ENCODE measurements at places on chromosomes 2 and 18.

GRCh38 chr2:175203621-175204496 lies 22.3 kb upstream of the ATP5MC3 start:
- DNase-seq, result peak; percentile 93

DNA sequence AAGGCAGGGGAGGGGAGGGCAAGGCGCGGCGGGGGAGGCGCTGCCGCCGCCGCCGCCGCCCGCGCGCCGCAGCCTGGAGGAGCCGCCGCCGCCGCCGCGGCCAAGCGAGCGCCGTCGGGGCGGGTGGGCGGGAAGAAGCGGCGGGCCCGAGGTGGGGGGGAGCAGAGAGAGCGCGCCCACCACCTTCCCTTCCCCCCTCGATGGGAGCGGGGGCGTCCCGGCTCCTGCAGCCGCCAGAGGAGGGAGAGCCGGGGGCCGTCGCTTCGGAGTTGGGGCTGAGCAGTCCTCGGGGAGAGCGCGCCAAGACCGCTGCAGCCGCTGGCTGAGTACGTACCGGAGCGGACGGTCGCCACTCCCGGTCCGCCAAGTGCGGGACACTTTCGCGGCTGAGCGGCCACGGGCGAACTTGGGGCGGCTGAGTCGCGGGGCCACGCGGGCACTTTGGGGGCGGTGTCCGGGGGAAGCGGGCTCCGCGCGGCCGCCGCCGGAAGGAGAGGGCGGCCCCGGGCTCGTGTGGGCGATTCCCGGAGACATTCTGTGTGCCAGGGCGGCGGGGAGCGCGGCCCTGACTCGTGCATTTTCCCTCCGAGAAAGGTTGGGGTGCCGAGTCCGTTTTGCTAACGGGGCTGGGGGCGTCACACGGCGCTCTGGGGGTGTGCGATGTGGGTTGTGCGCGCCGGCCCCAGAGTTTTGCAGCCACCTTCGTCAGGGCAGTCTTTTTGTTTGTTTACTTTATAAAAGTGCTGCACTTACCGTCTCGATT lies at the start of gene NAB1:
Gene NAB1, plus strand, starts transcription at position 49 of the 763 bp plus-strand sequence. CDS start 10,094 bp downstream, outside the sequence.
- DNase-seq, result peak; percentile 69

DNA sequence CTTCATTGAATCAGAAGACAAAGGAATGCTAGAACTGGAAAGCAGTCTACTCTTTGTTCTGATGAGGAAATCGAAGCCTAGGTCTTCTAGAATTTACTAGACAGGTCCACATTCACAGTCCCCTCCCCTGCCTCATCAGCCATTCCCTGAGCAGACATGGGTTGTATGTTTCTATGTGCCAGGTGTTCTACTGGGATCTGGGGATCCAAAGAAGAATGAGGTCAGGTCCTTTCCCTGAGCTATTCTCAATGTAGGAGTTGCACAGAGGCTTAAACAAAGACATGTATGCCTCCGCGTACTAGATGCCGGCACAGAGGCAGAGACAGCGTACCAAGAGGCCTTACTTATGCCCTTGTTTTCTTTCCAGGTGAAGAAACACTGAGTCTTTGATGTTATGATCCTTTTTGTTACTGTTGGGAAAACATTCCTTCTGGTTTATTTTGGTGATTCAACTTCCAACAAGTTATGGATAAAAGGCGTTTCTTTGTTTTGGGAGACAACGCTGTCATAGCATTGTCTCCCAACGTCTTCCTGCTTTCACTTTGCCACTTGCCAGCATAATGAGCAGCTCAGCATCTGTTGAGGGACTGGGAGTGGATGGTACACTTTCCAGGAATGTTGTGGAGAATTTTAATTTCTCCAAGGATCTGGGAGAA lies 174.4 kb downstream of the ALPK2 start:
- DNase-seq, result no peak

DNA sequence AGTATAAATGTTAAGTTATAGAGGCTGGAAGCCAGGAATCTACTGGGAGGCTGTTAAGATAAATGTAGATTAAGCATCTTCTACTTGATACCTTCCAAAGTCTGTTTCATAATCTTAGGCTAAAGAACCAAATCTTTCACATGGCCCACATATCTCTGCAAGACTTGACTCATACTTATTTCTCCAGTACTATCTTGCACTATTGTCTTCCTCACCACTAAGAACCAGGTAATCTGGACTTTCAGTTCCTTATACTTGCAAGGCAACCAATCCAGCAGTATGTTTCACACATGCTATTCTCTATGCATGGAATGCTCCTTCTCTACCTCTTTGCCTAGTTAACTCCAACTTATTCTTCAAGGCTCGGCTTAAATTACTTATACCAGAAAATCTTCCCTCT lies 62.2 kb downstream of the RBMS1 start:
- no peak for DNase-seq

DNA sequence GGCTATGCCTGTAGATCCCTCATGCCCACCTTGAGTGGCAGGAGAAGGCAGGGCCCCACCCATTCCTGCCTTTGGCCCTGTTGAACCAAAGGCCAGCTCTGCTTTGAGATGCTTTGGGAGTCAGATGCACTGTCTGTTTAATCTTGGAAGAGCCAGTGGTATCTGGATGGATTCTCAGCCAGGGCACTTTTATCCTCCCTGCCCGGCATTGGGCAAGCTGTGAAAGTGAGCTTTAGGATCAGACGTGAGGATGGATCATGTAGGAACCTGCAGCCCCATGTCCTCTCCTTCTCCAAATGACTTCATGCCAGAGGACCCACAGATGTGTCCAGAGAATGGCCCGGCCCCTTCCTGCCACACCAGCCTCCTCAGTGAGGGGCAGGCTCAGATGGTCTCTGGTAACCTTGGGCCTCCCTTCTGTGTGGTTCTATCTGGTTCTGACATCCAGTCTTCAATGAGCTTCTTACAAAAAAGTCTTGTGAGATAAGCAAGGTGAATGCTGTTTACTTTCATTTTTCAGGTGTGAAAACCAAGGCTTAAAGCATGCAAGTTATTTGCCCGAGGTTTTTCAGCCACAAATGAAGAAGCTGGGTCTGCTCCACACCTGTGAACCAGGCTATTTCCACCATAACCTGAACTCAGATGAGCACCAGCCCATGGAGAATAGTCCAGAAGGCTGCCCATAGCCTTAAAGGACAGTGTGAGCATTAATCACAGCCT lies 123.8 kb downstream of the KCTD1 start:
- DNase-seq, result no peak

GRCh38 chr2:80338794-80339193 lies 34.2 kb upstream of the LRRTM1 start:
- no peak for DNase-seq

DNA sequence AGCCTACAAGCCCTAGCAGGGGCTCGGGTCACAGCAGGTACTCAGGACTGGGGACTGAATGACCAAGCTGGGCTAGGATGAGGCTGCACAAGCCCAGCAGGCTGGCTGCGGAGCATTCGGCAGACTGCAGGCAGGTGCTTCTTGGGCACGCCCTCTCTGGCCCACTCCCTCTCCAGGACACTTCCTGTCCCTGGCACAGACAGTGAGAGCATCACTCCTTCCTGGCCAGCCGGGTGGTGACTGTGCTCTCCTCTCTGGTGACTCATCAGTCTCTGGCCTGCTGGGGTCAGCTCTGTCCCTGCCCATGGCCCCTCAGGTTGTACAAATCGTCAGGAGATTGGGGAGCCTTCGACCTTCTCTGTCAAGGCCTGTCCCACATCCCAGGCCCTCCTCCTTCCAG lies 22.5 kb downstream of the C1QL2 start:
- DNase-seq, result peak; percentile 66

DNA sequence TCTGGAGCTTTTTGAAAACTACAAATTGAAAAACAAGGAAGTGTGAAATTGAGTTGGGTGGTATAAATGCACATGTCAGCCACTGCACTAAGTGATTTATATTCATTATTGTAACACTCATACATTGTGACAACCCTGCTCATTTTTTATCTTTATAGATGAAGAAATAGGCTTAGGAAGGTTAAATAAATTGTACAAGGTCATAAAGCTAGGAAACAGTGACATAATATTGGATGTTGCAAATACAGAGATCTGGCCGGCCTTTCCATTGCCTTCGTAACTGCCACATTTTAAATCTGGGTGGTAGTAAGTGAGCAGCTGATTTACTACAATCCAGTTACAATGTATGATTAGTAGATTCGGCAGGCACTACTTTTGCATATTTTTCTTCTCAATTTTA lies 76.6 kb upstream of the LPIN2 start:
- no peak for DNase-seq

DNA sequence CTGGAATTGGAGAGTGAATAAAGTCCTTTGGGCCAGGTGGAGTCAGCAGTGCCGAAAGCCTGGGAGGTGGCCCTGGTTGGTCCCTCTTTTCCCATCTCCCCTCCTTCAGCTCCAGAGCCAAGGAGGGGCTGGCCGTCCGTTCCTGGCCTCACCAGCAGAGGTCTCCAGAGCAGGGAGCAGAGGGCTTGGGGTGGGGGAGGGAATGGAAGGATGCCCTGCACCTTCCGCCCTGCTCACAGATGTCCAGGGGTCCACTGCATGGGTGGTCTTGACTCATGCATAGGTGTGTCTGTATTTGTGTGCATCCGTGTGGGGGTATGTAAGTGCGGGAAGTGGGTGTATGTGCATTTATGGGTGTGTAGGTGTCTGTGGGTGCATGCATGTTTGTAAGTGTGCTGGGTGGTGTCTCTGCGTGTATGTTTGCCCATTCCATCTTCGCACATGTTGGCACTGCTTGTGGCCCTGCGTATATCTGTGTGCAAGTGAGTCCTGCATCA lies 201.8 kb downstream of the ZFP36L2 start:
- DNase-seq, result peak; percentile 3

DNA sequence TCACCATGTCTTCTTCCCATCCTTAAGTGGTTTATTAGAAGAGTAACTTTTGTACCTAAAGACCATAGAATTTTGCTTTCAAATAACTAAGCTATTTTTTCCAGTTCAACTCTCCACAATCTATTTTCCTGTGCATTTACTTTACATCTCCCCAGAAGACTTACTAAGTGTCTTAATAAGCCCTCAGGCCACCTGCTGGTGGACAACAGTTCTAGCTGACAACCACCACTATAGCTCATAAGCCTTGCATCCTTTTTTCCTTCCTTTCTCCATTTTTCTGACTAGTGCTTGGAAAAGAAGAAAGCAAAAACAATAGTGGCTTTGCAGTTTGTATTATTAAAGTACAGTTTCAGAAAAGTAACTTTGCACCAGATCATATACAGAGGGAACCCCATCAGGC lies 149.5 kb upstream of the TMEM200C start:
- no peak for DNase-seq

GRCh38 chr2:134252092-134252750 lies 1.7 kb upstream of the MGAT5 start:
- peak; percentile 51 for DNase-seq

- no peak for DNase-seq
These were observed 67.6 kb downstream of the LAMA1 start for GRCh38 chr18:7049951-7050350.

- DNase-seq, result no peak
These were observed 2.1 kb upstream of the LRRFIP1 start for GRCh38 chr2:237625216-237625705.

DNA sequence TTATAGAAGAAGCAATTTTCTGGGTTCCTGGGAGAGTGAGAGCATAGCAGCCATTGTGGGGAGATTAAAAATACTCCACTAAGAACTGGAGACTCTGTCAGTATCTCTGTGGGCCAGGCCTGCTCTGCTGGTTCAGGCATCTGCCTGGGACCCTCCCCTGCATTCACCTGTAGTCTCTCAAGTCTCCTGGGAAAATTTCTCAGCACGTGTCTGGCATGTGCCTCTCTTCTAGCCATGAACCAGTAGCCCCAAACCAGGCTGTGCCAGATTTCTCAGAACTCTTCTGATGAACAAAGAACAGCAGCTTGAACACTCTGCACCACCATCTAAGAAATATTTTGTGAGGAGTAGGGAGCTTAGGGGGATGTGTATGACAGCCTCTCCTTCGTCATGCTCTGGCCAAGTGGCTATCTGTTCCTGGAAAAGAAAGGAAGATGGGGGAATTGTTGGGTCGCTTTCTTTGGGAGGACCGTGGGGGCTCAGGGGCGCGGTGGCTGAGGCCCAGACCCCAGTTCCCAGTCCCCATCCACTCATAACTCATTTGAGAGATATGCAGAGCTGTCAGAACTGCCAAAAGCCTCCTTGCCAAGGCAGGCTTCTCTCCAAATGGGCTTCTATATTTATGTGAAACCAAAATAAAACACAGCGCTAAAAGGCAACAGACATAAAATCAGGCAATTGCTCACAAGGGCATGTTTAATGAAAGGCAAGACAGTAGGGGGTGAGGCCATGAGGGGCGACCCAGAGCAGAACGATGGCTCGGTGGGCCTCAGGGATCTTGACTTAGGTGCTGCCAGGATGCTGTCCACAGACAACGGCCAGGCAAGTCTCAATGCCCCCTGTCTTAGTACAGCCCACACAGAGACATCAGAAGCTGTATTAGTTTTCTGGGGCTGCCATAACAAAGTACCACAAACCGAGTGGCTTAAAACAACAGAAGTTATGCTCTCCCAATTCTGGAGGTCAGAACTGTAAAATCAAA lies 114.7 kb upstream of the TNP1 start:
- DNase-seq, result no peak

DNA sequence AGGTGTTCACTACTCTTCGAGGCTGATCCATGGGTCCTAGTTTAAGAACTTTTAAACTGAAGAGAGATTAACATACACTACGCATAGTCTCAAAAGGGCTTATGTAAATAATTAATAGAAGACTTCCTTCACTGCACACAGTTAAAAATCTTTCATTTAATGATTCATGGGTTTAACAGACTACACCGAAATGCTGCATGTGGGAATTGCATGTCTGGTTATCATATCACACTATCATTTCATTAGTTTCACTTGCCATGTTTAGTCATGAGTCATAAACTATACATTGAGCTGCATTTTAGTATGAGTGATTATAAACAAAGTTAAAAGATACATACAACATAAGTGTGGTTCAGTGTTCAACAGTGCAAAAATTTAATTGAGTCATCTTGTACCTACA lies 31.2 kb downstream of the GLS start:
- DNase-seq, result no peak

GRCh38 chr2:207807516-207807915 lies 37.8 kb upstream of the FZD5 start:
- no peak for DNase-seq

DNA sequence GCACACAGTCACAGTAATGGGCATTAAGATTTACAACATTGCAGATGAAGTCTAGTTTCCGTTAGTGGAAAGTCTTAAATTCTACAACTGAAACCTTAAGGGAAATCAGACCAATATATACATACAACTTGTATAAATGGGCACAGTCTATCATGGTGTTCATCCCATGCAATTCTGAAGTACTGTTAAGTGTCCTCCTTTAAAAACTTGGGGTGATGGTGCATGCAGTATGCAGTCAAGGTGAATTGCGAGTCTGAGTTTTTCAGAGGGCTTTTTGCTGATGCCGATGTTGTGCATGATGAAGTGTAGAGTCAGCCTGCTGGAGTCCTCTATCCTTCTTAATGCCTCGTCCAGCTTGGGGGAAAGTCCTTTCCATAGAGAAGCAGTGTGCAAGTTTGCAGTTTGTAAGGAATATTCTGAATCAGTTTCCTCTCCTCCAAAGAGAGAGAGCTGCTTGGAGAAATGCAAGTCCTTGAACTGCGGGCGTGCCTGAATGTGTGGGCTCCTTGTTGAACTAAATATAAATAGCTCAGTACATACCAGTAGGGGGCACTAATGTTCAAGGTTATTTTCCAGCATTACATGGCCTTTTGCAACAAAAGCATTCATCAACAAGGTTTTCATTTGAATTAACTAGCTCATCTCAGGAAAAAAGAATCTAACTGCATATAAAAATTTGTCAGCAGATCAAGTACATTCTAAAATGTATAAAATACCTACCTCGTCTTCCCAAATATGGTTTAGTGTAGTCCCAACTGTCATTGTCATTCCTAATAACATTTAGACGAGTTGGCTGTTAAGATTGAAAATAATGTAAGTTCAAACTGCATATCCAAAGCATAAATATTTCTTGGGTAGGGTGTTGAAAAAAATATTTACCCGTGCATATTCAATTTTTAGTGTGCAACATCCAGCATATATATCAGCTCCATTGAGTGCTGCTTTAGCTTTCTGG lies 21.3 kb downstream of the HNRNPLL start:
- DNase-seq, result peak; percentile 77

Data from NCI-H510A treated with DMSO at 0.1 percent for 48 hours (cell line).